ENCODE measurements at places on chromosomes 13 and 19.

DNA sequence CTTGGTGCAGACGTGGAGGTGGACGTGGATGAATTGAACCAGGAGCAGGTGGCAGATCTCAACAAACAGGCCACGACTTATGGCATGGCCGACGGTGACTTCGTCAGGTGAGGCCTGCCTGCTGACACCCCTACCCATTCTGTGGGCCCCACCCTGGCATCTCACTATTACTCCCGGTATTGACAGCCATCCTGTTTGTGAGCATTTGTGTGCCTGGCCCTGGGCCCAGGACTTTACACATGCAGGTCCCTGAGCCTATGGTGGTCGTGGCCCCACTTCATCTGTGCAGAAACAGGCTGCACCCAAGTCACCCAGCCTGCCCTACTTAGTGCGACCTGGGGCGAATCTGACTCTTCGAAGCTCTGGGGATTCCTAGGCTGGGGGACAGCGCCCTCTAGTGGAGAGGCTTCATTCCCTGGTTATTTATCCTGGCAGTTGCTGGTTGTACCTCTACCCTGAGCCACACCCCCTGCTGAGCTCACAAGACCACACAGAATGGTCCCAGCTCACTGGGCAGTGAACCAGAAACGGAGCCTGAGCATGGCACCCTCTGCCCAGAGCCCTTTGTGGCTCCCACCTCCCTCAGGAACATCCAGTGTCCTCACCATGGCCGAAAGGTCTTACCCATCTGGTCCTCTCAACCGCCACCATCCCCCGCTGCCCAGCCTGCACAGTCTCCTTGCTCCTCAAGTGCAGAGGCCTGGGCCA lies 16.9 kb downstream of the ZNF296 start:
- peak; percentile 85 for DNase-seq

DNA sequence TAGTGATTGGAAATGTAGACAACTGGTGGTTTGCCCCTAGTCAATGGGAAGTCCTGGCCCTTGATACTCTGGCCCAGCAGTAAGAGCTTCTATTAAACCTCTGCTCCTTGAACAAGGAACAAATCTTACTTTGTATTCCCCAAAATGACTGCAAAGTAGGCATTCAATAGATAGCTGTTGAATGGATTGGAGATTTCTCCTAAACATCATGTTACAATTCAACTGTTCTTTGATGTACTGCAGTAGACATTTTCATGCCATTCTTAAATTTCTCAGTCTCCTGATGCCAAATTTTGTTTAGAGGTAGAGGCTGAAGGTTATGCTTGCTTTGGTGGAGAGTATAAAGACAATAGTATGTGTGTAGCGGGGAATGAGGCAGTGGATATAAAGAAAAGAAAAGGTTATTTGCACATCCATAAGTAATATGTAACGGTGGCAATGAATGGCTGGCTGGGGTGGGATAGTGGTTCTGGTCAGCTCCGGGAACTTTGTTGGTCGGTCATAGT lies 12.8 kb downstream of the MIR17HG start:
- DNase-seq, result no peak

DNA sequence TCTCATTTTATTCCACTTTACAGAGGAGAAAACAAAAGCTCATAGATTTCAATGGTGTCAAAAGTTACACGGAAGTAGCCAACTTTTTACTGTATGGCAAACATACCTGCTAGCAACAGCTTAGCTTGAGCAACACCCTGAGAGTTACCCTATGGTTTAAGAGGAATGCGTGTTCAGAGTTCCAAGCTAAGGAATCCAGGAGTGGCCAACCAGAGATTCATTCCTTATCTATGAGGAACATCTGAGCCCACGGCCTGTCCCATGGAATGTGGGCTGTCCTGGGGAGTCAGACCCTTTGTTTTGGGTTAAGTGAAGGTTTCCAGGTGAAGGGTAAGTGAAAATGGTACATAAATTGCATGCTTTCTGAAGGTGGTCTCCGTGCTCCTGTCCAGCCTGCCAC lies 67.5 kb downstream of the STARD13 start:
- DNase-seq, result no peak

GRCh38 chr13:39818953-39819352 lies 163.5 kb downstream of the COG6 start:
- DNase-seq, result no peak

- no peak for DNase-seq
Measured at GRCh38 chr13:66520511-66521355, 709.4 kb downstream of the PCDH9 start.

DNA sequence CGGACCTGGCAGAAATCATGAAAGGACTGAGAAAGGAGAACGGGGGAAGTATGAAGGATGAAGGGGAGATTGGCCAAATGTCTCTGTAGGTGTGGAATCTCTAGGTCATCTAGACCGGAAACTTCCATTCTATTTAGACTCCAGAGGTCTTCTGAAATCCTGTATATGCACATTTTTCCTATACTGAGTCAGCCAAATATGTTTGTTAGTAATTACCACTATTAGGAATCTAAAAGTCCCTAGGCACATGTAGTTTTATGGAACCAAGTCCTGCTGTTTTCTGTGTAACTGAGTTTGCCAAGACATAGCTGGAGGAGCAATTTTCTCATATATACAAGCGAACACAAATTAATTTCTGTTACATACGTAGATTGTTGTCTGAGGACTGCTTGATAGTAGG lies 498.1 kb downstream of the GPC5 start:
- no peak for DNase-seq

- no peak for DNase-seq
Measured at GRCh38 chr19:34235425-34235940, 18.9 kb upstream of the GARRE1 start.

DNA sequence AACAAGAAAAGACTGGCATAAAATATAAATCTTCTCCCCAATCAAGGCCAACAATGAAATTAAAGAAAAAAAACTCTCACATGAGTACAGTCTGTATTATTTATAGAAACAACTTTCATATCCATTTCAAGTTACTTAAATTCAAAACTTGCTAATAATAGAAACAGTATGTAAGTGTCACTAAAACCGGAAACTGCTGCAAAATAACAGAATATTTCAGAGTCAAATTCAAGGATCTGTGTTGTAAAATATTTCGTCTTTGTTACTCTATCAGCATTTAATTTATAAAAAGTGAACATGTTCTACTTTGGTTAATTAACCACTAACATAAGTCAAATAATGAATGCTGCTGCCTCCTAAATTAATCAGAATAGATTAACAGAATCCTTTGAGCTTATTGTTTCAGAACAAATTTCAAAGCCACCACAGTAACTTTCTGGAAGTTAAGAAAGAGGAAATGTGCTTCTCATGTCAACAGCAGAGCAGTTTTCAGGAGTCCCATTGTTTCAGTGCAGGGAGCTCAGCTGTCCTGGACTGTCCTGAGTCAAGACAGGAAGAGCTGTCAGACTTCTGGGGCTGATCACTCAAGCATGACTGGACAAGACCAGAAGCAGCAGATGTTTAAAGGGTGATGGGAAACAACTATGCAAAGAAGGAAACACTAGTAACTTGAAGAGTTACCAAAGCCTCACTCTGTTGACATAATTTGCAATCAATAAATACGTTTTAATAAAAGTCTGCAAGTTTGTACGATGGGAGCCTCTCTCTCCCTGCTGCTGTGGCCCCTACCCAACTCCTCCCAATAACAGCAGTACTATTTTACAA lies 76.9 kb downstream of the FOXO1 start:
- DNase-seq, result no peak

- DNase-seq, result no peak
Measured at GRCh38 chr19:29308977-29309590, 96.1 kb upstream of the UQCRFS1 start.

DNA sequence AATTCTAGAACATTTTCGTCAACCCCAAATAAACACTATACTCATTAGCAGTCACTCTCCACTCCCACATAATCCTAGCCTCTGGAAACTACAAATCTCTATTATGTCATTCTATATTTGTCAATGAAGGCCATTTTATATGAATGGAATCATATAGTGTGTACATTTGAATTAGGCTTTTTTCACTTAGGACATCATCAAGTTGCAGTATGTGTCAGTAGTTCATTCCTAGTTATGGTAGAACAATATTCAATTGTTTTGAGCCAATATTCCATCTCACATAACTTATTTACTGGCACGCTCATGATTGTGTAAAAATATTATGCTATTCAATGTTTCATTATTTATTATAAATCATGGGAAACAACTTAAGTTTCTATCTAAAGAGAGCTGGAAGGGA lies 1610.4 kb upstream of the MIR17HG start:
- DNase-seq, result no peak
